NCI-H510A treated with DMSO at 0.1 percent for 48 hours (cell line): ENCODE measurements at places on chromosomes 2 and 18.

DNA sequence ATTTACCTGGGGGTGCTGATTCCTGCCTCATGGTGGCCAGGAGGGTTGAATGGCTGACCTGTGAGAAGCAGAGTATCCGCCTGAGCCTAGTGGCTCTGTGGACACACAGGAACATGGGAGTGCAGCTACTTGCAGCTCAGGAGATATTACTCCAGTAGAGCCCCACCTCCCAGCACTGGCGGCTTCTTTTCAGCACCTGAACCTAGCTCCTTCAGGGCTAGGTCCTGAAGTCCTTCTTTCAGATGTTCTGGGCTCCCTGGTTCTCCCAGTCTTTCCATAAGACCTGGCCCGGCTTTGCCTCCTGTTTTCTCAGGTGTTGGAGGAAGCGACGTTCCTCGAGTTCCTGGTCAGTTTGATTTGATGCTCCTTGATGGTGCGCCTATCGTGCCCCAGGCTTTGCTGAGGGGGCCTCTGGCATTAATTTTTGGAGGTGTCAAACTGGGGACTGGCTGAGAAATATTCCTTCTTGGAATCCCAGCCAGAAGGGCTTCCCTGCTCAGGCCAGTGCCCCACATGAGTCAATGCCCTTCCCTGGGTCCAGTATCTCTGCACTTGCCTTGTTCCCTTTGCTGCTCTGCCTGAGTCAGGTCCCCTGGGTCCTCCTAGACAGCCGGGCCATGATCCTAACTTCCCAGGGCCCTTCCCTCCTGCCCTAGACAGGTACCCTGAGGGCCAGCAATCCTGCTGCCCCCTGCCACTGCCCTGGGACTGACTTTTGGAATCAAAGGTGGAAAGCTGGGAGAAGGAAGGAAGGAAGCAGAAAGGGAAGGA lies 110.7 kb upstream of the HAAO start:
- no peak for DNase-seq

DNA sequence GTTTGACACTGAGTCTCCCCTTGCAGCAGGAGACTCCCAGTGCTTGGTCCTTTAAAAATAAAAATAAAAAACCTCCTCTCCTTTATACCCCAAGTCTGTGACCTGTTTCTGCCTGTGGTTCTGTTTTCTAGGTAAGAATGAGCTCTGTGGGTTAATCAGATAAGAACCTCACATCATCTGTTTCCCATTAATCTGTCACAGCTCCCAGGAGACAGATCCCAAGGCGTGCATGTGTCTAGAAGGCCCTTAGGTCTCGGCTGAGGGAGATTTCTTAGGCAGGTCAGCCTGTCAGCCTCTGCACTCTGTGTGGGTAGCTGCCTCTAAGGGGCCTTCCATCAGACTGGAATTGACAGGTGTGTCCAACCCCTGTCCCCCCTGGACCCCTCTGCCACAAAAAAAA lies 80.7 kb downstream of the FHOD3 start:
- DNase-seq: no peak

DNA sequence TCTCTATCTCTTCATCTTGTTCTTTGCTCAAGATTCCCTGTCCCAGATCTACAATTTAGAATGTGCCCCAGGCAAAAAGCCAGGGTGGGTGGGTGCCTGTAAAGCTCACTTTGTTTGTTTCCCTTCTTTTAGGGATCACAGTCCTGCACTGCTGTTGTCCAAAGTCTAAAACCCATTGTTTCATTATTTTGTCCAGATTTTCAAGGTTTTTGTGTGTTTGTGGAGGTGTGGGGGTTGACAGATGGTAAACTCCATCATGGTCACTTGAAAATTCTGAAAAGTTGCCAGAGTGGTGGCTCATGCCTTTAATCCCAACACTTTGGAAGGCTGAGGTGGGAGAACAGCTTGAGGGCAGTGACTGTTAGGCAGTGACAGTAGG lies 41.5 kb downstream of the YES1 start:
- no peak for DNase-seq

- no peak for DNase-seq
Measured at GRCh38 chr2:5540856-5541255, 151.3 kb upstream of the SOX11 start.

GRCh38 chr18:59985289-59985688 lies 85.5 kb downstream of the PMAIP1 start:
- no peak for DNase-seq

DNA sequence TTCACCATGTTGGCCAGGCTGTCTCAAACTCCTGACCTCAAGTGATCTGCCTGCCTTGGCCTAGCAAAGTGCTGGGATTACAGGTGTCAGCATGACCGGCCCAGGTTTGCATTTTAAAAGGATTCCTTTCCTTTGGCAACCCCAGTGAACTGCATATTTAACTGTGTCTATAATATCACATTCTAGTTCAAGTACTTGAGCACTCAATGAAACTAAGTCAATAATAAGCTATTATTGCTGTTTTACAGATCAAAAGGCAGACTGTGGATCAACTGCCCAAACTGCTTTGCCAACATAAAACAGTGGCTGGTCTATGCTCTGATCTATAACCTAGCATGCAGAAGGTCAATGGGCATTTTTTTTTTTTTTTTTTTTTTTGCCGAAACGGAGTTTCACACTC lies 144.5 kb downstream of the USP34 start:
- DNase-seq: peak; percentile 52

GRCh38 chr18:45945669-45946068 lies 21.5 kb downstream of the EPG5 start:
- no peak for DNase-seq
